ENCODE measurements at places on chromosomes 2 and 18.
A peak's percentile ranks its signal among the peaks of the same experiment; 100 is the strongest.

DNA sequence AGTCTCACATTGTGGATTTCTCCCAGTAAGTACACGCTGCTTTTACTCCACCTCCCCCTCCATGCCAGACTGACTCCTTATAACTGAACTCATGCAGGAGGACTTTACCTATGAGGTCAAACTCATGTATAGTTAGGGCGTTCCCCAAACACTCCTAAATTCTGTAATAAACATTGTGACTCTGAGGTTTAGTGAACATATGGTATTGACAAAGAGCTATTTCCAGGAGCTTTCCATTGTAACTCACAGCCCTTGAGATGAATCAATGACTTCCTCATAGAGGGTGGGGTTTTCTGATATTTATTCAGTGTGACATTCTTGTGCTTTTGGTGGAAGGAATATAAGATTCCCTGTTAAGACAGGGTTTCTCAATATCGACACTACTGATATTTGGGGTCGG, 337.4 kb upstream of the SLC14A2 start:
- no peak for DNase-seq

GRCh38 chr2:166539340-166540162, 45.5 kb upstream of the SCN7A start:
- peak; percentile 4 for DNase-seq

DNA sequence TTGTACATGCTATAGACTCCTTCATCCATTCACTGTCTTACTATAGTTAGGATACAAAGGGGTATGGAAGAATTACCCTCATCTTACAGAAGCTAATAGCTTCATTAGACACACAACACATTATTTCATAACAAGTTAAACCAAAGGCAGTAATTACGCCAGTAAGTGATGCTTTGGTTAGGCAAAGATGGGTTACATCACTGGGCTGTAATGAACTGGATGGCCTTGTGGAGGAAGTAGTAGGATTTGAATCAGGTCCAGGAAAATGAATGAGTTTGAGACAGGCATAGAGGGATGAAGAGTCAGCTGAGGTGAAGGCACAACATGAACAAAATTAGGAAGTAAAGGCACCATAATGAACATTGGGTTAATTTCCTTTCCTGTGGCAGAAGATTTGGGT, 80.1 kb downstream of the SOCS6 start:
- no peak for DNase-seq

- no peak for DNase-seq
These were observed 21.7 kb downstream of the CHST10 start for GRCh38 chr2:100395532-100396350.

DNA sequence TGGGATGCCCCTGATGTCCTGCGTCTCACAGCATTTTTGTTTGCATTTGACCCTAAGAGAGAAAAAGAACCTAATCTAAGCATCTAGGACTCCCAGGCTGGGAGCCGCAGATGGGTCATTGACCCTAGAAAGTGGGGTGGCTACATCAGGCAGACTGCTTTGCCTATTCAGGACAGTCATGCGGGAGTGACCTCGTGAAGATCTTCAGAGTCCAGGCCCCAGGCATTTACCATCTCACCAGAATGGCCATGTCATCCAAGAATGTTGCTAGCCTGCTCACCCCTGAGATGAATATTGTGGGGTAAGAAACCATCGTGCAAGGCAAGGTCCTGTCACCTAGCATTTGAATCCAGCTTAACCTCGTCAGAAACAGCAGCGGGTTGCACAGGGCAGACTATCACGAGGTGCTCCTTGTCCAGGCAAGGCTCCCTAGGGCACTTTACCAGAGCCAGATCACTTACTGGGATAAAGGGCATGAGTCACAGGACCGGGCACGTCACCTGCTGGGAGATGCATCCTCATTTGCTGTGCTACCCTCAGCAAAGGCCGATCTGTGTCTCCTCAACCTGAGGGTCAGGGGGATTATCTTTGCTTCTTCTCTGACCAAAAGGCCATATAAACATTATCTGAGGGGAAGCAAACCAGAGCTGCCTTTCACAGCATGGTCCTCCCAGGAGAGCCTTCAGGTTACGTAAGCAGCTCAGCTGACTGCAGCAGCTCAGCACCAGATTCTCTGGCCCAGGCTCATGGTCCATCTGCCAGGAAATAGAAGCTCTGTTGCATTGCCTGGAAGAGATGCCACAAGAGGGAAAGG, 162.3 kb downstream of the ACKR3 start:
- DNase-seq: no peak

GRCh38 chr2:40148334-40148733, 303.6 kb downstream of the SLC8A1 start:
- DNase-seq: no peak

- peak; percentile 12 for DNase-seq
These were observed 9.3 kb upstream of the OTOF start for GRCh38 chr2:26487192-26487591.

DNA sequence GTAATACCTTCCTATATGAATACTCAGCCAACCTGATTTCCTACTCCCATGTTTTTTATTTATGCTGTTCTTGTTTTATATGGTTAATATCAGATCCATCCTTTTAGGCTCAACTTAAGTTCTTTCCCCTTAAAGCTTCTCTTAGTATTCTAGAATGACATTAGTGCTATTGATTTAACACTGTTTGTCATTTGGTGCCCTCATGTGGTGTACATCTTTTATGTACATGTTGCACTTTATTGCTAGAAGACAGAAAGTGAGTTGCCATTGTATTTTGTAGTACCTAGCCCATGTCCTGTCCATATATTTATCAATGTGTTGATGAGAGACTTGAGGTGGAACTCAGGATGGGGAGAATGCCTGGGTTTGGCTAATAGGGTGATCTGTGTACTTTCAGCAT, 2.5 kb downstream of the HTRA2 start:
- no peak for DNase-seq

GRCh38 chr2:66573416-66573815, 138.5 kb downstream of the MEIS1 start:
- DNase-seq: no peak

GRCh38 chr2:43025709-43026295, 200.6 kb downstream of the ZFP36L2 start:
- no peak for DNase-seq

GRCh38 chr2:240300840-240301239, 134.6 kb upstream of the GPC1 start:
- DNase-seq: no peak

- DNase-seq: no peak
These were observed 79.0 kb downstream of the CRACDL start for GRCh38 chr2:98857001-98857400.

- DNase-seq: no peak
These were observed 948.0 kb upstream of the CNTNAP5 start for GRCh38 chr2:123077101-123077500.

GRCh38 chr18:7488571-7488970, 78.5 kb upstream of the PTPRM start:
- DNase-seq: no peak

DNA sequence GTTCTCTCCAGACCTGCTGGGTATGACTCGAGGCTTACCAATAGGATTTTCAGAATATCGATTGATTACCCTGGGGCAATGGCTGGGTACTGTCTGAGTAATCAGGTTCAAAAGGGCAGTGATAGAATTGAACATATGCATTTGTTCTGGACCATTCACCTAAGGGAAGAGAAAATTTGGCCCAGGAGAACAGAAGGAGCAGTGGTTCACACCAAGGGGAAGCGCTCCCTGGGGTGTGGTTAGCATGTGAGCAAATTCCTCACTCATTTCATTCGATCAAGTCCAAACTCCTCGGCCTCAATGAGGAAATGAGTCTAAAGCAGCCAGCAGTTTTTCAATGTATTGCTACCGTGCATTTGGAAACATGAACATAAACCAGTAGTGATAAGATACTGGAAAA, 55.6 kb downstream of the CYP26B1 start:
- DNase-seq: no peak

GRCh38 chr2:64748561-64748960, 94.8 kb upstream of the SERTAD2 start:
- peak; percentile 40 for DNase-seq

GRCh38 chr2:120748310-120748709, 12.6 kb downstream of the GLI2 start:
- no peak for DNase-seq

GRCh38 chr18:75062297-75062886, 146.5 kb downstream of the PTGR3 start:
- DNase-seq: no peak

- DNase-seq: no peak
These were observed 67.7 kb downstream of the NCK2 start for GRCh38 chr2:105812180-105813044.

DNA sequence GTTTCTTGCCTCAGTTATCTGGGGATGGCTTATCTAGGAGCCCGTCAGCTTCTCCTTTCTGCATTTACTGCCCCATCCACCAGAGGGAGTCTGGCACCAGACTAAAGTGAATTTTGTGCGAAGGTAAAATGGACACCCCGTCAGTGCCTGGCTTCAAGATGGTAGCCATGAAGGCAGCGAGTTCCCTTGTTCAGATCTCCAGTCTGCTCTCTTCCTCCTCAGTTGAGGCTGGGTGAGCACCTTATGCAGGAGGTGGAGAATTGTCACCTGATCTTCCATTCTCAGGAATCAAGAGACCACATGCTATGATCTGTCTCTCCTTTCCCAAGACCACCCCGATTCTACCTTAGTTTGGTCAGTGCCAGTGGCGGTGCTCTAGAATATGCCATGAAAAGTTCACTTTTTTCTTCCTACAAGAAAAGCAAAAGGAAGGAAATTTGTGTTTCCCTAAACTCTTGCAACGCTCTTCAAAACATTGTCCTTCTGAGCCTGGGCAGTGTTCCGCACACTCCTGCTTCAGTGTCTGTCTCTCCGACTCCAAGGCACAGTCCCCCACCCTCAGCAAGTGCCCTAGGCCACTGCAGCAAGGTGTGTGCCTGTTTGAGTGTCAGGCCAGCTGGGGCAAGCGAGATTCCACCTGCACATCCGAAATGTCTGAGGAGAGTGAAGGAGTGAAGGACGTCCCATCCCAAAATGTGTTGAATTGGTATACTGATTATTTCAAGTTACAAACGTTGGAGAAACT, 168.6 kb downstream of the SS18 start:
- peak; percentile 62 for DNase-seq

DNA sequence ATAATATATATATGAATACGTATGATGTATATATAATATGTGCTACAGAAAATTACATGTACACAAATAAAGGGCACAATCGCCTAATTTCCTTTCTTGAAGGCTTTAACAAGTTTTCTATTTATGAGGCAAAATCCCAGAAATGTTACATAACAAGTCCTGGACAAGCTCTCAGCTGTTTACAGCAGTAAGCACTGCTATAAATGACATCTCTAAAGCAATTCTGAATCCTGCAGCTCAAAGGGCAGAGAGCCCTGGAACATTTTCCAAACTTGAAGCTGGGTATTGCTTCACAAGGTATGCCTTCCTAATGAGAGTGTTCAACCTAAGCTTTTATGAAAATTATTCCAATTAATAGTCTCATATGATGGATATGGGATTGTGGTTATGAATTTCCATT, 222.3 kb upstream of the GCFC2 start:
- no peak for DNase-seq

- DNase-seq: no peak
These were observed 46.2 kb downstream of the LRATD1 start for GRCh38 chr2:14678761-14679160.

DNA sequence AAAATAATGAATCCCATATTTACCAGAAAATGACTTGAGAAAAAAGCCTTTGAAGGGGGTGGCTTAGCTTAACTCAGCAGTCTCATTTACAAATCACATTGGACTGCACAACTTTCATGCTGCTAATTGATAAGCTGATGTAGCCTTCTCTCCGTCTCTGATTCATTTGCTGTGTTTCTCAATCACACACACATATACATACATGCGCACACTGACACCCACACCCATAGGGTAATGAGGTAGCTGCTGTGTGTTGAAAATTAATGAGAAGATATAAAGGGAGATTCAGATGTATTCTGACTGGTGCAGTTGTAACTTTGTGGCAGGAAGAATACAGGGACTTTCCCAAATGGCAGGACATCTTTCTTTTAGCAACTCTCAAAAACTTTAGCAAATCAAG, 141.9 kb upstream of the GCFC2 start:
- no peak for DNase-seq

GRCh38 chr2:149901231-149901859, 313.8 kb upstream of the MMADHC start:
- DNase-seq: no peak

DNA sequence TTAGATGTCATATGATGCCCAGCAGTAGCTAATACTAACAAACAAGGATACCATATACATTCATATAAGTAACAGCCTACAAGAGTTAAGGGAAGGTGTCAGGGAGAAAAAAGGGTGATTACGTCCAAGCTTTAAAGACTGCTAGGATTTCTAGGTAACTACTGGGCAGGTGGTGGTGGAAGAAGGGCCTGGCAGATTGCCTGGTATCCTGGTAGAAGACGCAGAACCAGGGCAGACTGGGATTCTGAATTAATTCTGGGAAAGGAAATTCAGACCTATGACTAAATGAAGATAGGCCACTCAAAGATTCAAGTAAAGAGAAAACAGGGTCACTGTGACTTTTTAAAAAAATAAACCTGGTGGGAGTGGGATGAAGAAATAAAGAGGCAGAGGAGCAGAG, 31.9 kb downstream of the NDUFA10 start:
- DNase-seq: no peak

DNA sequence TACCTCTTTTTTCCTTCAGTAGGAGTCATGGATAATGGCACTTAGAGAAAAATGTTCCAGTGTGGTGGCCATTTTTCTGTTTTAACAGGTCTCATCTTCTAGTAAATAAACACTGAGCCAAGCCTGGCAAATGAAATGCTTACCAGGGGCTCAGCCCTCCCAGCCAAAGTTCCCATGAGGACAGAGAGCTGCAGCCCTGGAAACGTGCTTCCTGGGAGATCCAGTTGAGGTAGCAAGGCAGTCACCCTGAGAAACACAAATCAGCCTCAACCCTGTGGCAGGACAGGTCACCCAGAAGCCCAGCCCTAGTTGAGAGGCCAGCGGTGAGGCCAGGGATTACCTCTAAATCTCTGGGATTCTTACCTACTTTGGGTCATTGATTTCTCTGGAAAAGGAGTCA, 140.1 kb downstream of the LNPK start:
- no peak for DNase-seq

GRCh38 chr2:11761259-11761658, 14.8 kb downstream of the LPIN1 start:
- DNase-seq: no peak

- DNase-seq: peak; percentile 6
These were observed 35.1 kb downstream of the EVA1A start for GRCh38 chr2:75525434-75526310.

- DNase-seq: no peak
These were observed 1047.2 kb upstream of the PIK3C3 start for GRCh38 chr18:40907842-40908241.

GRCh38 chr2:148989882-148990493, 48.5 kb upstream of the LYPD6B start:
- peak; percentile 60 for DNase-seq

- no peak for DNase-seq
These were observed 128.6 kb downstream of the NCK2 start for GRCh38 chr2:105873281-105873680.

DNA sequence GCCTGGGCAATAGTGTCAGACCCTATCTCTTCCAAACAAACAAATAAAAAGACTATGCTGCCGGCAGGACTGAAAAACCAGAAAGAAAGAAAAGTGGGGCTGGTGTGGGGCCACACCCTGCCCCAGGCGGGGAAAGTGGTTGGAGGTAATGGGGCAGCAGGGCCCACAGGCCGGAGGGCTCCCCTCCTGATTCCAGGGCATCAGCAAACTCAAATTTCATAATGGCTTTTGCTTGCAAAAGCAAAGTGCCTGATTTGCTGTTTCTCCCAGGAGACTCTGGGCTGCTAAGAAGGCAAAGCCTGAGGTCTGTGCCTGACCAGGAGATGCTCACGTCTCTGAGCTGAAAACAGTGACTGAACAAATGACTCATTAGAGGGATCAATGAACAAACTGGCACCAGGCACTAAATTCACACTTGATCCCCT, 121.9 kb downstream of the HDAC4 start:
- DNase-seq: peak; percentile 18
